ENCODE measurements at places on chromosomes 12 and 14.
A peak's percentile ranks its signal among the peaks of the same experiment; 100 is the strongest.

DNA sequence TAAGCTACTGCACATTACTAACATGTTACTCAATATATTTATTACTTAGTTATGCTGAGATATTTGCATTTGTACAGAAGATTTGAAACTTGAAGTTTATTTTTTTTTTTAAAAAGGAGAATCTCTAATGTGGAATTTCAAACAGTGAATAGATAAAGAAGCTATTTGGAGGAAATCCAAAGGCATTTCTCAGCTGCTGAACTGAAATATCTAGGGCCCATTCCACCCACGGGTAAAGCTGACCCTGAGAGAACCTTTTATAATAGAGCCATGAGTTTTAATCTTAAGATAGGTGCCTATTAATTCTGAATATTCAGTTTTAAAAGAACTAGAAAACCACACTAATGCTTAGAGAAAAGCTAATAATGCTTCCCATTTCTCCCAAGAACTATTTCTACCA is 225.4 kb upstream of the CAND1 start:
- DNase-seq, result no peak
- no peak overlapping the region for H3K27ac ChIP-seq
- H3K27me3 ChIP-seq, result no peaks in the 10 kb centered on the region
- no peaks in the 10 kb centered on the region for H3K36me3 ChIP-seq
- no peaks in the 10 kb centered on the region for H3K4me1 ChIP-seq

GRCh38 chr12:29425722-29426121 is 44.8 kb upstream of the ERGIC2 start:
- no peaks in the 10 kb centered on the region for H3K4me1 ChIP-seq
- H3K27me3 ChIP-seq, result no peaks in the 10 kb centered on the region
- H3K27ac ChIP-seq, result no peak overlapping the region
- no peaks in the 10 kb centered on the region for H3K36me3 ChIP-seq
- no peak overlapping the region for H3K4me3 ChIP-seq

- H3K27ac ChIP-seq, result no peak overlapping the region
- no peaks in the 10 kb centered on the region for H3K27me3 ChIP-seq
- peaks cover 5% of the 10 kb centered on the region for H3K4me1 ChIP-seq
These were observed 37.0 kb downstream of the KCNC2 start for GRCh38 chr12:75172611-75173010.

DNA sequence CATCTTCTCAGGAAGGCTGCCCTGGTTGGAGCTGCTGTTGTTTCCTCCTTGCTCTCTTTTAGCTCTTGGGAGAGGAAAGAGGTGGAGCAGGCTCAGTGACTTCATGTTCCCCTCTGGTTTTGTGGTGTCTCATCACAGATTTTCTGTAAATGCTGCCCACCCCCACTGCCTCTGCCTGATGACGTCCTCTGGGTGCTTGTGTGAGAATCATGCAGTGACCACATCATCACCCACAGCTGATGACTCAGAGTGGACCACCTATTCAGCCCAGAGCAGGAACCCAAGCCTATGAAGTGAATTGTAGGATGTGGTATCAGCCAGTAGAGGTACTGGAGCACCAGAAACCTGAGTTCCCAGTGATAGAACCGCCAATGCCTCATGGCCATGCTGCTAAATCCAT is at the start of gene GZMB:
Gene GZMB (minus strand): TSS at position 33 of the 400 bp plus-strand sequence. CDS start 30 bp downstream, at position 3.
- no peak within 1 kb of the TSS for H3K4me3 ChIP-seq
- no peak within 1 kb of the TSS for H3K27ac ChIP-seq
- peak; percentile 13 for DNase-seq
- H3K27me3 ChIP-seq, result no peaks in the 10 kb centered on the region

DNA sequence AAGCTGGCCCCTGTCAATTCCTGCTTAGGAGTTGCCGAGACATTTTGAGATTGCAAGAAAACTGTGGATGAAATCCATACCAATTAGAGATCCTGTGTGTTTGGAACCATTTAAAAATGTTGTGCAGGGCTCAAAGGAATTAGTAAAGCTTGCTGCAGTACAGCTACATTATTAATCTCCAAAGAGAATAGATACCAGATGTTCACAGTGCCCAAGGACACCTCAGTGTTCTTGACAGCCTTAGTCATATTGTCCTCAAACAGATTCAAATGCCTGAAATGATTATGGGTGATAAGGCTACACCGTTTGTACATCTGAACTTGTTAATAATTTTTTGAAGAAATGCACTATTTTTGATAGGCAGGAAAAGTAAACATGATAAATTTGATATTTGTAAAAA is 164.6 kb downstream of the MSRB3 start:
- H3K4me1 ChIP-seq, result peaks cover 20% of the 10 kb centered on the region
- no peaks in the 10 kb centered on the region for H3K27me3 ChIP-seq
- 0 out of 2 replicates have a peak overlapping the region, but pooled peaks have one; percentile 3 for H3K27ac ChIP-seq
- H3K36me3 ChIP-seq, result peaks cover 7% of the 10 kb centered on the region

GRCh38 chr12:60308366-60308991 is 712.6 kb downstream of the SLC16A7 start:
- no peaks in the 10 kb centered on the region for H3K27me3 ChIP-seq
- DNase-seq, result peak; percentile 14
- no peaks in the 10 kb centered on the region for H3K4me1 ChIP-seq
- H3K4me3 ChIP-seq, result no peak overlapping the region
- no peaks in the 10 kb centered on the region for H3K36me3 ChIP-seq
- no peak overlapping the region for H3K27ac ChIP-seq

DNA sequence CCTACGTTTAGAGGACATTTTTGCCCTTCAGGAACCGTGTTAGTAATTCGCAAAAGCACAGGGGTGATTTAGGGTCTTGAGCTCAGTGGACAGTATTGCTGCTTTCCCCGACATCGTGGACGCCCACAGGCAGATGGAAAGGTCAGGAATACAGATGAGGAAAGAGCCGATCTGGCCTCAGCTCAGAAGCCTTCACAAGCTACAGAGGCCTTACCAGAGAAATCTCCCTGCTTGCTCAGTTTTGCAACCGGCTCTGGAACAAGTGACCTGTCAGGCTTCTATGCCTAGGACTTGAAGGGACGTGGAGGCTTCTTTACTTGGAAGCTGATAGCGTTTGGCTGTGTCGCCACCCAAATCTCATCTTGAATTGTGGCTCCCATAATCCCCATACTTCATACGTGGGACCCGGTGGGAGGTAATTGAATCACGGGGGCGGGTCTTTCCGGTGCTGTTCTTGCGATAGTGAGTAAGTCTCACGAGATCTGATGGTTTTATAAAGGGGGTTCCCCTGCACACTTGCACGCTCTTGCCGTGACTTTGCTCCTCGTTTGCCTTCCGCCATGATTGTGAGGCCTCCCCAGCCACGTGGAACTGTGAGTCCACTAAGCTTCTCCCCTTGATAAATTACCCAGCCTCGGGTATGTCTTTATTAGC is 332.5 kb downstream of the MED13L start:
- peaks cover 3% of the 10 kb centered on the region for H3K4me1 ChIP-seq
- no peak for DNase-seq
- no peak overlapping the region for H3K27ac ChIP-seq
- H3K4me3 ChIP-seq, result no peak overlapping the region

DNA sequence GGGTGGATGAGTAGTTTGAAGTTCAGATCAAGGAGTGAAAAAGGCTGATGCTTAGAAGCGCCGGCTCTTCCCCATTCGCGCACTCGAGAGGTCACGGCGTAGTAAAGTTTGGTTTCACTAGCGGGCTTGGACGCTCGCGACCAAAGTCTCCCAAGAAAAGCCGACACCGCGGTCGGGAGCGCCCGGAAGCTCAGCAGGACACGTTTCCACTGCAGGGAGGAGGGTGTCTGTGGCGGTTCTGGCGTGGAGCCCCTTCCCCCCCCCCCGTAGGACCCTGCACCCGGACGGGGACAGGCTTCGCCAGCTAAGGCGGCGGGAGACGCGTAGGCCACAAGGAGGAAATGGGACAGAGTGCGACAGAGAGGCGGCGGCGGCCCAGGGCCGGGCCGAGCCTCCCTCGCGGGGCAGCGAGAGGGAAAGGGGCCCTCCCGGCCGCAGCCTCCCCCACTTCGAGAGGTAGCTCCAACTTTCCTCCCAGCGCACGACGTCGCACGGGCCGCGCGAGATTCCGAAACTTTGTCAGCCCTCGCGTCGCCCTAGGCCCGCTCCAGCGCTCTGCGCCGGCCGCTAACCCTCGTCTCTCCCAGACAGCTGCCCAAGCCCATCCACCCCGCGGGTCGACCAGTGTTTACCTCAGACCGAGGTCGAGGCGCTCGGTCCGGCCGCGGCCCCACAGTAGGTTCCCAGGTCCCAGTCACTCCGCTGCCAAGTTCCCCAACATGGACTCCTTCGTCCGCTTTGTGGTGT is 480 bp downstream of the SCAF11 start:
- H3K27ac ChIP-seq, result peak overlapping the region; percentile 99
- H3K27me3 ChIP-seq, result no peaks in the 10 kb centered on the region
- peaks cover 25% of the 10 kb centered on the region for H3K4me1 ChIP-seq
- peak; percentile 78 for DNase-seq
- H3K36me3 ChIP-seq, result no peaks in the 10 kb centered on the region

DNA sequence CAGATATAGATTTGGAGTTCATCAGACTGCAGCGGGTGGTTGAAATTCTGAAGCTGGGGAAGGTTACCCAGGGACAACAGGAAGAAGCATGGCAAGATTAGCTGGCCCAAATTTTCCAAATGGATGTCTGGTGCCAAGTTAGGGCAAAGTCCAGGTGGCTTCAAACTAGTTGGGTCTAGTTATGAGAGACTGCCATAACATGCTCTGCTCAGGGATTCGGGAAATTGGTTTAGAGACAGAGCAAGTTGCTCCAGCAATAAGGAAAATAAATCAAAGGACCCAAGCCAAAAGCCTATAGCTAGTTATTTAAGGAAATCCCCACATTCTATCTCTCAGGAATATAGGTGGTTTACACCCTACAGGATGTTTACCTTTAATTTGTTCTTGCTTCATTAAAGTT is 125.7 kb upstream of the BTG1 start:
- no peak overlapping the region for H3K27ac ChIP-seq
- H3K4me3 ChIP-seq, result no peak overlapping the region
- H3K36me3 ChIP-seq, result no peaks in the 10 kb centered on the region
- no peak for DNase-seq
- no peaks in the 10 kb centered on the region for H3K4me1 ChIP-seq
- H3K27me3 ChIP-seq, result no peaks in the 10 kb centered on the region

DNA sequence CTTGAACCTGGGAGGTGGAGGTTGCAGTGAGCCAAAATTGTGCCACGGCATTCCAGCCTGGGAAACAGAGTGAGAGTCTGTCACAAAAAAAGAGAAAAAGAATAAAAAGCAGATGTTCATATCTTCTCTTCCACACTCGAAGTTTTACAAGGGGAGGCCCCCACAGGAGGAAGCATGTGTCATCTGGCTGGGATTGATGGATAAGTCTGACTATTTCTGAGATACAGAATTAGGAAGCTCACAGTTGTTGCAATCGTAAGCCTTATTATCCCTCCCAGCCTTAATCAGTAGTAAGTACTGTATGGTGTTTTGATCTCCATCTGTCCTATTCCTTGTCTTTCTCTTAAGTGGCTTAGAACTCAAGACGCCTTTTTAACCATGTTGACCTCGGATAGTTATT is 31.9 kb upstream of the RASSF8 start:
- H3K4me1 ChIP-seq, result peaks cover 14% of the 10 kb centered on the region
- H3K27me3 ChIP-seq, result no peaks in the 10 kb centered on the region
- H3K36me3 ChIP-seq, result no peaks in the 10 kb centered on the region
- no peak overlapping the region for H3K27ac ChIP-seq

DNA sequence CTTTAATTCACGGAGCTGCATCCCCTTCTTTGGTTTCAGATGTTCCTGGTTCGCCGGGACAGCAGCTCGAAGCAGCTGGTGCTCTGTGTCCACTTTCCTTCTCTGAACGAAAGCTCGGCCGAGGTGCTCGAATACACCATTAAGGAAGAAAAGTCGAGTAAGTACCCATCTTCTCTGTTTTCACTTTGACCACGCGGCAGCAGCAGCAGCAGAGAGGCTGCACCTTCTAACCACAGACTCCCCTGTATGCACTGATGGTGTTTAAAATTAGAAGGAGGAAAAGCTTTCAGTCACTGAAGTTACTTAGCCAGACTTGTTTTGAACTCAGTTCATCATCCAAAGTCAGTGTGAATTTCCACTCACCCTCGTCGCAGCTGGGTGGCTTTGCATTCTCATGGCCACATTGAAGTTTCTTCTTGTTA is 63.8 kb downstream of the RIN3 start:
- DNase-seq, result no peak
- peaks cover 6% of the 10 kb centered on the region for H3K36me3 ChIP-seq
- no peak overlapping the region for H3K4me3 ChIP-seq
- H3K4me1 ChIP-seq, result peaks cover 11% of the 10 kb centered on the region

DNA sequence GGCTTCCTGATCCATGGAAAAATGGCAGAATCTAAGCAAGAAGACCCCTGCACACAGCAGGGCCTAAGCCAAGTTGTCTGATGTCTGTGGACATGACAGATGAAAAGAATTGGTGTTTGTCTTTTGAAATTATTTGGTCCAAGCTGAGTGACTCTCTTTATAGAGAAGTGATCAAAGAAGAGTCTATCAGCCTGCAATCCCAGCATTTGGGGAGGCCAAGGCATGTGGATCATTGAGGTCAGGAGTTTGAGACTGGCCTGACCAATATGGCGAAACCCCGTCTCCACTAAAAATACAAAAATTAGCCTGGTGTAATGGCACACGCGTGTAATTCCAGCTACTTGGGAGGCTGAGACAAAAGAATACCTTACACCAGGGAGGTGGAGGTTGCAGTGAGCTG is 64.8 kb upstream of the TUNAR start:
- H3K27me3 ChIP-seq, result no peaks in the 10 kb centered on the region
- H3K27ac ChIP-seq, result no peak overlapping the region
- H3K4me1 ChIP-seq, result no peaks in the 10 kb centered on the region
- no peak overlapping the region for H3K4me3 ChIP-seq
- H3K36me3 ChIP-seq, result no peaks in the 10 kb centered on the region

DNA sequence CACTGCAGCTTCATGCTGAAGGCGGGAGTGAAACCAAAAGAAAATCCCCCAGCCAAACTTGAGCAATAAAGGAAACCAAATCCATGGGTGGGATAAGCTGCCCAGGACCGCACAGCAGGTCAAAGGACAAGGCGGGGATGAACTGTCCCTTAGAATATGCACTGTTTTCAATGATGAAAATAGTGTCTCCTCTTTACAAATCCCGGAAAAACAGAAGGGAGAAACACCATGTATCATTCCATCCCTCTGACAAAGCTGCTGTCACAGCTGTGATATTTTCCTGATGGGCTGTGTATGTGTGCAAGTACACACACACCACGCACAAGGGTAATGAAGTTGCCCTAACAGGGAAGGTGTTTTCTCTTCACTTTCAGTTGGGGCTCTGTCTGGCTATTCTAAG is 70.3 kb downstream of the ACTN1 start:
- peaks cover 7% of the 10 kb centered on the region for H3K4me1 ChIP-seq
- no peak overlapping the region for H3K27ac ChIP-seq
- H3K4me3 ChIP-seq, result no peak overlapping the region
- H3K36me3 ChIP-seq, result peaks cover 73% of the 10 kb centered on the region

DNA sequence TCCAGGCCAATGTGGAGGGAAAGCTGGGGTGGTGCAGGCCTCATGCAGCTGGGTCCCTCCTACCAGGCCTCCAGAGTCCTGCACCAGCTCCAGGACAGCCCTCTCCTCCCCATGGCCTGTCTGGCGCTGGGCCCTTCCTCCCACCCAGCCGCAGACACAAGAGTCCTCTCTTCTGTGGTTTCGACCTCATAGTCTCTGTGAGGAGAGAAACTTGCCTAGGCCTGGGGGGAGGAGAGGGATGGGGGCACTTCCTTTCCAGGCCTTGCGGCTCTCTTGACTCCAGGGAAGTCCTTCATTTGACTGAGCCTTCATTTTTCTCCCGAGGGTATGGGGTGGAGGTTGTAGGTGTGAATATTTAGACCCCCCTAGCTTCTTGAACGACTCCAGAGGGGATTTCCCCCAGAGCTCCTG is 2.3 kb downstream of the MMP14 start:
- H3K27ac ChIP-seq, result peak overlapping the region; percentile 94
- H3K4me1 ChIP-seq, result peaks cover 45% of the 10 kb centered on the region
- peaks cover 28% of the 10 kb centered on the region for H3K36me3 ChIP-seq
- DNase-seq, result peak; percentile 79
- no peaks in the 10 kb centered on the region for H3K27me3 ChIP-seq

Measured in GM23248 (cell line).